ENCODE measurements at places on chromosomes 2 and 18.

GRCh38 chr2:197312186-197312585 lies 1.6 kb upstream of the ANKRD44 start:
- DNase-seq, result no peak
- peak overlapping the region; percentile 85 for H3K4me3 ChIP-seq
- H3K4me1 ChIP-seq, result peaks cover 51% of the 10 kb centered on the region
- no peaks in the 10 kb centered on the region for H3K27me3 ChIP-seq

GRCh38 chr2:212032536-212033219 lies 505.9 kb downstream of the ERBB4 start:
- H3K4me3 ChIP-seq, result no peak overlapping the region
- H3K36me3 ChIP-seq, result no peaks in the 10 kb centered on the region
- no peaks in the 10 kb centered on the region for H3K27me3 ChIP-seq
- no peak for DNase-seq
- no peak overlapping the region for H3K27ac ChIP-seq

DNA sequence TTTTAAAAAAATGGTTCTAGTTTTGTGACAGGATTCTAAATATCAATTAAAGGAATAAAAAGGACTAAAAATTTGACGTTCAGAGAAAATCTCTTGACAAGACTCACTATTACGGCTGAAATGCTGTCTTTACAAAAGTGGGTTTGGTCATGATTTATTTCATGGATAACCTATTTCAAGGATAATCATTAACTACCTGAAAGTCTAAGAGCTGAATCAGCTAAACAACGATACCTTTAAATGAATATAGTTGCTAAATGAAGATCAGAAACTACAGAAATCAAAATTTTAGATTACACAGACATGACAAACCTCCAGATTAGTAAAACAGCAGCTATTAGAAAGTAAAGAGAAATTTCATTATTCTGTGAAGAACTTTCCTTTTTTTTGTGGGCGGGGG lies 35.7 kb downstream of the RTTN start:
- no peaks in the 10 kb centered on the region for H3K27me3 ChIP-seq
- no peak for DNase-seq
- H3K27ac ChIP-seq, result no peak overlapping the region
- peaks cover 7% of the 10 kb centered on the region for H3K36me3 ChIP-seq
- H3K4me1 ChIP-seq, result peaks cover 4% of the 10 kb centered on the region

DNA sequence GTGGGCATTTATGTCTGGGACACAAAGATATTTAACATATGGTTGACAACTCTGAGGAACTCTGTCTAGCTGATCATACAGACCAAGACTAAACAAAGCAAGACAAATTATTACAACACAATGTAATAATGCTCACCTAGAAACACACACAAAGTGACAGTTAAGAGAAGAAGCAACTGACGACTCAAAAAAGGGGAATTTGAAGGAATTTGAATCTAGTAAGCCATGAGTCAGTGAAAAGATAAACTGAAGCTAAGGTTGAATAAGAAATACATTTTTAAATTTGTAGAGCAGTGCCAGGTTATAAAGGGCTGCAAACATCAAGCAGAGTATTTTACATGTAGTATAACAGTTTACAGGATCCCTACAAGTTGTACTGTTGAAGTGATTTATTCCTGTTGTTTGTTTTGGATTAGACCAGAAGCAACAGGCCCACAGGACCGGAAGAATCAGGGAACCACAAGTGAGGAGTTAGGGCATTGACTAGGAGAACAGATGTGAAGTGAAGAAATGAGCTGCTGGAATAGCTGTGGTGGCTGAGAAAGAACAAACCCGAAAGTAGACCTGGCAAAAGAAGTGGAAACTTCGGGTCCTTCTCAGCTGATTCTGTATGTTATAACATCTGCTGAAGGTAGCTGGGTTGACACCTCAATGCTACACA lies 35.6 kb downstream of the IFIH1 start:
- H3K36me3 ChIP-seq, result peaks cover 49% of the 10 kb centered on the region
- H3K4me1 ChIP-seq, result peaks cover 10% of the 10 kb centered on the region
- H3K27me3 ChIP-seq, result no peaks in the 10 kb centered on the region
- H3K4me3 ChIP-seq, result no peak overlapping the region
- H3K27ac ChIP-seq, result peak overlapping the region; percentile 27

DNA sequence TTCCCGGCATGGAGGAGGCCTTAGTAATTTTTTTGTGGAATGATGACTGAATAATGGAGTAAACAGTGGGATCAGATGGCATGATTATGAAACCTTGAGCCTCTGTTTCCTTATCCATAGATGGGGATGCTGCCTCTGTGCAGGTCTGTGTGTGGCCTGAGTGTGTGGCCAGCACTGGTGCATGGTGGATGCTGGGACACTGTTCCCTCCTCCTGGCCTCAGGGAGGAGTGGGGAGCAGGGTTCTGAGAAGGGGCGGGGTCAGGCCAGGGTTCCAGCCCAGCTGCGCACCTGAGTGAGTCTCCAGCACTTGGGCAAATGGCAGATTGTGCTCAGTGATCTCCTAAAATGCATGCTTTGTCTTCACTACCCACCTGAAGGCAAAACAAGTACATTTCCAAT lies 66.4 kb downstream of the DCDC2C start:
- H3K27me3 ChIP-seq, result no peaks in the 10 kb centered on the region
- no peaks in the 10 kb centered on the region for H3K36me3 ChIP-seq
- no peaks in the 10 kb centered on the region for H3K4me1 ChIP-seq
- no peak overlapping the region for H3K27ac ChIP-seq

DNA sequence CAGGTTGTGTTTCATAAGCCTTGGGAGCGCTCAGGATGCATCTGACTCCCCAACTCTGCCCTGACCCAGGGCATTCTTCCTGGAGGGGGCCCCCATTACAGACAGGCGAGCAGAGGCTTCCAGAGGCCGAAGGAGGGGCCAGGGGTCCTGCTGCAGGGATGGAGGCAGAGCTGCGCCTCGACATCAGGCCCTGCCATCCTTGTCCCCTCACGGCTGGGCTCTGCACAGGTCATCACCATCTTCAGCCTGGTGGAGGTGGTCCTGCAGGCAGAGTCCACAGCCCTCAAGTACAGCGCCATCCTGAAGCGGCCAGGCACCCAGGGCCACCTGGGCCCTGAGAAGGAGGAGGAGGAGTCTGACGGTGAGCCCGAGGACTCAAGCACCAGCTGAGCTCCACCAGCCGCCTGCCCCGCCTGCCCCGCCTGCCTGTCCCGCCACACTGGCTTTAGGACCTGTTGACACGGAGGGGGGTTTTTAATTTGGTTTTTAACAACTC lies 42.3 kb upstream of the ALPP start:
- no peaks in the 10 kb centered on the region for H3K4me1 ChIP-seq
- H3K4me3 ChIP-seq, result no peak overlapping the region
- DNase-seq, result no peak
- H3K36me3 ChIP-seq, result no peaks in the 10 kb centered on the region
- no peaks in the 10 kb centered on the region for H3K27me3 ChIP-seq

- no peak overlapping the region for H3K27ac ChIP-seq
- H3K4me1 ChIP-seq, result no peaks in the 10 kb centered on the region
- no peaks in the 10 kb centered on the region for H3K36me3 ChIP-seq
- DNase-seq, result no peak
- H3K4me3 ChIP-seq, result no peak overlapping the region
Observed at GRCh38 chr2:160876765-160877164, 283.5 kb upstream of the TANK start.

- DNase-seq, result no peak
- no peak overlapping the region for H3K27ac ChIP-seq
- H3K4me3 ChIP-seq, result peak overlapping the region; percentile 32
- no peaks in the 10 kb centered on the region for H3K36me3 ChIP-seq
- H3K4me1 ChIP-seq, result peaks cover 8% of the 10 kb centered on the region
Observed at GRCh38 chr2:196415384-196415783, 224.1 kb upstream of the CCDC150 start.

GRCh38 chr2:60907329-60907728 lies 26.0 kb downstream of the REL start:
- no peaks in the 10 kb centered on the region for H3K27me3 ChIP-seq
- H3K27ac ChIP-seq, result no peak overlapping the region
- peaks cover 35% of the 10 kb centered on the region for H3K36me3 ChIP-seq
- H3K4me3 ChIP-seq, result no peak overlapping the region

DNA sequence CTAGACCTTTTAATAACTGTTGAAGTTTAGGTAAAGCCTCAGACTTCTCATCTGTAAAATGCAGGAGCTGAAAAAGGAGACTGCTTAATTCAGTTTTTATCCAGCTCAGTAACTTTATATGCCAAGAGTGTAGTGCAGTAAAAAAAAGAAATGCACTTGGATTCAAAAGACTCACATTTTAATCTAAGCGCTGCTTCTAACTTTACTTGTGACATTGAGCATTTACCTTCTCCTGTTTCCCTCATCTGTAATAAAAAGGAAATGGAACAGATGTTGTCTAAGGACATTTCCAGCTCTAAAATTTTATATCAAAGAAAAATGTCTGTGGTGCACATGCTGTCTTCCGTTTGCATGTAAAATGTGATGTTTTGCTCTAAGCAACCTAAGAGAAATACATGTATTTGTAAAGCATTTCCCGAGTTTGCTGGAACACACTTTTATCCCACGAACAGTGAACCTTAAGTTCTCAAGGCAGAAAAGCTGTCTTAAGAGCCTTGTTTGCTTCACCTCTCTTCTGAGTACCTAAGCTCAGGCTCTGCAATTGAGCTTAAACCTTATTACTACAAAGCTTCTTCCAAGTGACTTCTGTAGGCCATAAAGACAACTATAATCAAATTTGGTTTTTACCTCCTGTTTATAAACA lies 24.2 kb upstream of the TANK start:
- peaks cover 16% of the 10 kb centered on the region for H3K36me3 ChIP-seq
- peak overlapping the region; percentile 94 for H3K4me3 ChIP-seq
- no peaks in the 10 kb centered on the region for H3K27me3 ChIP-seq
- H3K4me1 ChIP-seq, result peaks cover 44% of the 10 kb centered on the region
- no peak for DNase-seq

DNA sequence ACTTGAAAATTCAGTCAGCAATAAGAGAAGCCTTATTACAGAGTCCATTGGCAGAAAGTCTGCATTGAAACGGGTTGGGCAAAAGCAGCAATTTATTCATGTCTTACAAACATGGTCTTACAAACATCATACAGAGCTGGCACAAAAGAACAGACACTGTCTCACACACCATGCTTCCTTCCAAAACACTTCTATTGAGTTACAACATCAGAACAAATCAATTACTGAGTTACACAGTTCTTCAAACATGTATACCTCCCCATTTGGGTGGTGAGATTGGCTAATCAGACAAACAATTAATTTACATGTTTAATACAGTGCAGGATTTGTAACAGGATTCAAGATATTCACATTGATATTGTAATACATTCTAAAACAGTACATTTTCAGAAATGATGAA lies 9.5 kb downstream of the SYT4 start:
- H3K36me3 ChIP-seq, result no peaks in the 10 kb centered on the region
- no peak for DNase-seq
- H3K27me3 ChIP-seq, result no peaks in the 10 kb centered on the region
- no peaks in the 10 kb centered on the region for H3K4me1 ChIP-seq
- no peak overlapping the region for H3K27ac ChIP-seq
- H3K4me3 ChIP-seq, result no peak overlapping the region

All from activated T-helper 1 cell treated with anti-CD3 and anti-CD28 coated beads, Interleukin-12 subunit alpha, Interleukin-12 subunit beta, Interleukin-2, Interleukin-4 antibody, amounts not matched to agents 30 ng/mL and 10 ng/mL and 1 ng/mL, durations not matched to agents 14 hours and 24 hours and 36 hours (primary cell).